ENCODE measurements at places on chromosomes 11 and 22. TPM values are rescaled to one million over a fixed set of nuclear protein-coding genes. Genes with fewer than 3 reads are reported as not detected.

Gene SERPIND1
- not detected for total RNA-seq

Gene SCUBE2
- not detected for total RNA-seq

Gene C22orf31
- not detected for total RNA-seq

Gene BBOX1
- total RNA-seq, result not detected

- no peak overlapping the region for H3K4me3 ChIP-seq
- H3K36me3 ChIP-seq, result no peaks in the 10 kb centered on the region
- H3K4me1 ChIP-seq, result peaks cover 5% of the 10 kb centered on the region
- H3K27ac ChIP-seq, result no peak overlapping the region
These were observed 15.1 kb downstream of the P2RY2 start for GRCh38 chr11:73233211-73233610.

DNA sequence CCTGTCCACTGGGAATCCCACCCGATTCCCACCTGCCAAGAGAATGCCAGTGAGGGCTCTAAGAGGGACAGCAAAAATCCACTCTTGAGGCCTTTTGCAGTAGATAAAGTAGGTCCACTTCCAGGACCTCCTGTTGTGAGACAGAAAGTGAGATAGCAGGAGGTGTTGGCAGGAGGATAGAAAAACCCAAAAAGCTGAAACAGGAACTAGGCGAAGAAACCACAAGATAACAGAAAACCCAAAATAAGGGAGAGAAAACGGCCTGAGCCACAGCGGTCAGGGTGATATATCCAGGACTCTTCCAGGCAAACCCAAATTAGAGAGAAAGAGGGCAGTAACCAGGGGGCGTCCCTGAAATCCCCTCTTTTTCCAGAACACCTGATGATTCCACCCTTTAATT is 79.7 kb upstream of the LINC01488 start:
- DNase-seq, result no peak
- H3K27ac ChIP-seq, result no peak overlapping the region
- no peaks in the 10 kb centered on the region for H3K27me3 ChIP-seq
- no peak overlapping the region for H3K4me3 ChIP-seq
- H3K36me3 ChIP-seq, result no peaks in the 10 kb centered on the region

GRCh38 chr11:36211761-36212430 is 77.3 kb downstream of the COMMD9 start:
- H3K4me1 ChIP-seq, result no peaks in the 10 kb centered on the region
- H3K27me3 ChIP-seq, result no peaks in the 10 kb centered on the region
- H3K4me3 ChIP-seq, result no peak overlapping the region
- DNase-seq, result no peak
- H3K27ac ChIP-seq, result no peak overlapping the region
- no peaks in the 10 kb centered on the region for H3K36me3 ChIP-seq

All from SJSA1 (cell line).